ENCODE measurements at places on chromosomes 1 and 21.
A peak's percentile ranks its signal among the peaks of the same experiment; 100 is the strongest.

DNA sequence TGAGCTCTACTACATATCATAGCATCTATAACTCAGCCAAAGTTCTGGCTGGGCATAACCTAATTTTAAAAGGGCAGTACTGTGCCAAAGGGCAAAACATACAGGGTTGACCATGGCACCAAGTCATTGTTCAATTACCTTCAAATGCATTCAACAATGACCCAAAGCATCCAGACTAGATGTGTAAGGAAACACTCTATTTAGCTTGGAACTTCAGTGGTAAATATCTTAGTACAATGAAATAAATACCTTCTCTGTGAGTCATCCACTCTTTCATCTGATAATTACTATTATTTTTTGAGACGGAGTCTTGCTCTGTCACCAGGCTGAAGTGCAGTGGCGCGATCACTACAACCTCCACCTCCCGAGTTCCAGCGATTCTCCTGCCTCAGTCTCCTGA is 70.0 kb downstream of the NVL start:
- DNase-seq = no peak

GRCh38 chr1:163796394-163796821 is 474.7 kb downstream of the NUF2 start:
- peak; percentile 56 for DNase-seq

- no peak for DNase-seq
Observed at GRCh38 chr1:218454700-218455282, 109.7 kb downstream of the TGFB2 start.

DNA sequence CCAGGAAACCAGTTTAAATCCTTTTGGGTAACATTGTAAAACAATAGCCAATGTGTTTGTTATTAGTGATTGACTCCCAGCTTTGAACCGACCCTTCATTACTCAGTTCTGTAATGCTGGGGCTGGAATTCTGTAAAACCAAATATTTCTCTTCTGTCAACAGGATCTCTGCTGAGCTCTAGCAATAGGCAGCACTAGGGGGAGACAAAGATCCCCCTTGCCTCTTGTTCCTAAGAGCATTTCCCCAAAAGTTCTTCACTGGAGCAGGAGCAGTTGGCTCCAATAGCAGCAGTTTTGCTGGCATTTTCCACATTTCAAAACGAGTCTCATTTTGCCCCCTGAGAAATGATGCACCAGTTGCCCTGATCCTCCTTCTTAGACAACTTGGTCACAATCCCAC is 1671.1 kb downstream of the MRPL39 start:
- no peak for DNase-seq

DNA sequence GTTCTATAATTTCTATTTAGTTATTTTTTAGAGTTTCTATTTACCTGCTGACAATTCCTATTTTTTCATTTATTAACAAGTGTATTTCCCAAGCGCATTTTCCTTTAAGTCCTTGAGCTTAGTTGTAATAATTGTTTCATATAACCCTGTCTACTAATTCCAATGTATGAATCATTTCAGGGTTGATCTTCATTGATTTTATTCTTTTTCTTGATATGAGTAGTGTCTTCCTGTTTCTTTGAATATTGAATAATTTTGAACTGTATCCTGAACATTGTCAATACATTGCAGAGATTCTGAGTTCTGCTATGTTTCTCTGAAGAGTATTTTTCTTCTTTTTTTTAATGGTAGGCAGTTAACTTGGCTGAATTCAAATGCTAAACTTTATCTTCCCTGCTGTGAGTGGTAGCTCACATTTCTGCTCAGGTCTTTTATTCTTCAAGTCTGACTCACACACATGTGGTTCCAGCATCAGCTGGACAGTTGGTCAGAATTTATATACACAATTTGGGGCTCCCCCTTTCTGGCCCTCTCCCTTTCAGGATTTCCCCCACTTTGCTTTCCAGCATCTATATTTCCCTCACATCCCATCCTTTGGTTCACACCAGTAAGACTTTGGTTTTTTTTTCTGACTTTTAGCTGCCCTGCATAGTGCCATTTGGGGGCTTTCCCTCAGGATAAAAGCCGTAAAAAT is 54.4 kb upstream of the WDR26 start:
- no peak for DNase-seq

- no peak for DNase-seq
Observed at GRCh38 chr1:32989160-32990050, 24.8 kb upstream of the RNF19B start.

- no peak for DNase-seq
Observed at GRCh38 chr1:29047142-29047541, 76.6 kb downstream of the TMEM200B start.

DNA sequence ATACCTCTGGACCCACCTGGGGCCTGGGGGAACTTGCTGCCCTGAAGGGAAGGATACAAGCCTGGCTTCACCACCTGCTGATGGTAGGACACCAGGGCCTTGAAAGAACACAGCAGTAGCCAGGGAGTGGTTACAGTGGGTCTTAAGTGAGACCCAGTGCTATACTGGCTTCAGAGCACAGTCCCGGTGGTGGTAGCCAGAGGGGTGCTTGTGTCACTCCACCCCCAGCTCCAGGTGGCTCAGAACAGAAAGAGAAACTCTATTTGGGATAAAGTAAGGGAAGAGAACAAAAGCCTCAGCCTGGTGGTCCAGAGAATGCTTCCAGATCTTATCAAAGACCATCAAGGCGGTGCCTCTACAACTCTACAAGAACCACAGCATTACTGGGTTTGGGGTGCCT is 37.2 kb downstream of the VAV3 start:
- no peak for DNase-seq

- no peak for DNase-seq
Observed at GRCh38 chr1:172498857-172499256, 34.1 kb upstream of the SUCO start.

Data from NCI-H774 (cell line).